ENCODE measurements at places on chromosomes 6 and 20.

- no peak for DNase-seq
These were observed 375.0 kb upstream of the SLC35B3 start for GRCh38 chr6:8810325-8810724.

DNA sequence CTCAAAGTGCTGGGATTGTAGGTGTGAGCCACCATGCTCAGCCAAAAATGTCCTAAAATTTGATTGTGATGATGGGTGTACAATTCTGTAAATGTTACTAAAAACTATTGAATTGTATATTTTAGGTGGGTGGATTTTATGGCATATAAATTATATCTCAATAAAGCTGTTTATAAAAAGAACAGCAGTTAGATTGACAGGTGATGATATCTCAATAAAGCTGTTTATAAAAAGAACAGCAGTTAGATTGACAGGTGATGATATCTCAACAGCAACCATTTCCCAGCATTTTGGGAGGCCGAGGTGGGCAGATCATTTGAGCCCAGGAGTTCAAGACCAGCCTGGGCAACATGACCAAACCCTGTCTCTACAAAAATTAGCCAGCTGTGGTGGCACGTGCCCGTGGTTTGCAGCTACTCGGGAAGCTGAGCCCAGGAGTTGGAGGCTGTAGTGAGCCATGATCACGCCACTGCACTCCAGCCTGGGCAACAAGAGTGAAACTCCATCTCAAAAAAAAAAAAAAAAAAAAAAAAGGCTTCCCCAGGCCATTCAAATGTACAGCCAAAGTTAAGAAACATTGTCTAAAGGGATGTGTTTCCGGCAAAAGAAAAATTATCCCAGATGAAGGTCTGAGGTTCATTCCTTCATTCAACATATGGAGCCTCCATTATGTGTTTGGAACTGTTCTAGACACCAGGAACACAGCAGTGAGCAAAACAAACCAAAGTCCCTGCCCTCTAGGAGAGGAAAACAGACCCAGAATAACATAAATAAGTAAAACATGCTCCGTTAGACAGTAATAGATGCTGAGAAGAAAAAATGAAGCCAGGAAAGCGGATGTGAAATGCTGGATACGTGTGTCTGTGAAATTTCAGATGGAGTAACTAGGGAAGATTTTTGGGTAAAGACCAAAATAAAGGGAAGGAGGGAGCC, 1.6 kb upstream of the RBCK1 start:
- DNase-seq, result no peak

GRCh38 chr20:37575884-37576283, 48.2 kb upstream of the BLCAP start:
- peak; percentile 26 for DNase-seq

DNA sequence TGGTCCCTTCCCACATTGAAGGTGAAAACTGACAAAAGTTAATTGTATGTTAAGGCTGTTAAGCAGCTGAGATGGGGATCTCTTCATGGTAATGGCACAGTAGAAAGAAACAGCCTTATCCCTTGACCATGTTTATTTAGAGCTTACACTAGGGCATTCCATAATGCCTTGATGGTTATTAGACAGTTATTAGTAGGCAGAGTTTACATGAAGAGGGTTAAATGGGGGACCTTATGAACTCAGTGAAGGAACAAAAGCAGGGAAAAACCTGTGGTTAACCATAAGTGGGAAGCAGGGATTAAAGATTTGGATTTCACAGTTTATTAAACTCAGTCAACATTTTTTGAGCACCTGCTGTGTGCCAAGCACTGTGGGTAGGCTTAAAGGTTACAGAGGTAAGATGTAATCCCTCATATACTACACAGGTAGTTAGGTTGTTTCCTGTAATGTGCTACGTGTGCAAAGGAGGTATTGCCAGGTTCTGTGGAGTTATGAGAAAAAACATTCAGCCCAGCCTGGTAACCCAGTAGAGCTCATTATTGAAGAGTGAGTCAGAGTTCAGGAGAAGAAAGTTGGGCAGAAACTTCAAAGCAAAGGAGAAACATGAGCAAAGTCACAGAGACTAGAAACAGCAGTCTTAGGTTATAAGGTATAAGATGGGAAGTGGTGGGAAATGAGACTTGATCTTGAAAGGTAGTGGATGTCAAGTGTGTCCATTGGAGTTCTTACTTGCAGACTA, 32.3 kb upstream of the GNRH2 start:
- DNase-seq, result no peak

DNA sequence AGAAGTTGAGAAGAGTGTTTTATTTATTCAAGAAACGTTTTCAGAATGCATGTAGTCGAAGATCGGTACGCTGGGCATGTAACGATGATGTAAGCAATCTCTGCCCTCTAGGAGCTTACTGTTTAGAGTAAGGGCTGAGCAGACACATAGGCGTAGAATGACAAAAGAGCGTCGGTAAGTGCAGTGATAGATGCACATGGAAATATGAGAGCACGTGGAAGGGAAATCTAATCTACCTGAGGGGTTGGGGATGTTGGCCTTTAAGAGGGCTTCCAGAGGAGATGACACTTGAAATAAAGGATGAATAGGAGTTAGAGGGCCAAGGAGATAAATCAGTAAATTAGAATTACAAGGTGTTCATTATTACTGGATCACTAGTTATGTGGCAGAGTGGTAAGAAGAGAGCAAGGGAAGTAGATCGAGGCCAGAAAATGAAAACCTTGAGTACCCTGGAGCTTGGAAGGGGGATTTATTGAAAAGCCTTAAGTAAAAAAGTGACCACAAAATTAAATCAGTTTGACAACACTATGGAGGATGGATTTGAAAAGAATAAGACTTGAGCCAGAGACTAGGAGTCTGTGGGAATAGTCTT, 782 bp downstream of the TRMT11 start:
- no peak for DNase-seq

GRCh38 chr20:36320261-36320897, 14.2 kb downstream of the DLGAP4 start:
- DNase-seq, result no peak

DNA sequence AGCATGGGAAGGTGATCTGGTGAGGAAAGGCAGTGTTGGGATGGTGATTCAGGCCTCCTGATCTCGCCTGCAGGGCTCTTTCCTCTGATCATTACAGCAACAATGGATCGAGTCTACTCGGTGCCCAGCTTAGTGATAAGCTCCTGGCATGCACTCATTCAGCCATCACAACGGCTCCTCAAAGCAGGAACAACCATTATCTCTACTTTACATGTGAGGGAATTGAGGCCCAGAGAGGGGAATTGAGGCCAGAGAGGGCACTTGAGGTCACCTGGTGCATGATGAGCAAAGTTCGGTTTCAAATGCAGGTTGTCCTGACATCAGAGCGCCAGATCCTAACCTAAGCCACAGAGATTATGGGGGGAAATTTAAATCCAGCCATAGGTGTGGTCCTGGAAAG, 42.0 kb upstream of the BPIFA2 start:
- DNase-seq, result no peak

- DNase-seq, result no peak
These were observed 12.4 kb upstream of the ZSCAN9 start for GRCh38 chr6:28212510-28213212.

GRCh38 chr6:40413239-40413638, 173.9 kb downstream of the LRFN2 start:
- no peak for DNase-seq

DNA sequence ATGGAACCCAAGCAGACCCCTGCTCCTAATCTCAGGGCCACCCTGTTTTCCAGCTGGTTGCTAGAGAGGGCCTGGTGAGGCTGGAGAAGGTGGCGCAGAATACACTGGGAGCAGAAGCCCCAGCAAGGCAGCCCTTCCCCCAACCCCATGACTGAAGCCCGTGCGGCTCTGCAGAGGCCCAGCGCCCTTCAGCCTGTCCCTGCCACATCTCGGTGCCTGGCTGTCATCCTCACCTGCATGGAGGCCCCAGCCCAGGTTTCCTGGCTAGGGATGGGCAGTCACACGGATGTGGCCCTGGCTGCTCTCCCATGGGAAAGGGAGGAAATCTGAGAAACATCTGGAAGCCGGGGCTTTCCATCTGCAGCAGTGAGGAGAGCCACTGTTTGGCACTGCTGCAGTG, 26.1 kb upstream of the VSTM2L start:
- DNase-seq, result no peak

- DNase-seq, result peak; percentile 11
These were observed 9.9 kb downstream of the NRN1 start for GRCh38 chr6:5996714-5997419.

DNA sequence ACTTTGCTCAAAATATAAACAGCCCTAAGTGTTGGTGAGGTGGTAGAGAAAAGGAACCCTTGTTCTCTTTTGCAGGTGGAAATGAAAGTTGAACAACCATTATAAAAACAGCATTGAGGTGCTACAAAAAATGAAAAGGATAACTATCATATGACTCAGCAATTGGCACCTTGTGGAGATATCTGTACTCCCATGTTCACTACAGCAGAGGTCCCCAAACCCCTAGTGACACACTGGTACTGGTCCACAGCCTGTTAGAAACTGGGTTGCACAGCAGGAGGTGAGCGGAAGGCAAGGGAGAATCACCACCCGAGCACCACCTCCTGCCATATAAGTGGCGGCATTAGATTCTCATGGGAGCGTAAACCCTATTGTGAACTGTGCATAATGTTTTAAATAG, 267.4 kb upstream of the THEMIS start:
- DNase-seq, result no peak

GRCh38 chr20:51402201-51402600, 140.3 kb downstream of the NFATC2 start:
- DNase-seq, result no peak

- DNase-seq, result no peak
These were observed 115.9 kb downstream of the JPH2 start for GRCh38 chr20:44071057-44071456.

DNA sequence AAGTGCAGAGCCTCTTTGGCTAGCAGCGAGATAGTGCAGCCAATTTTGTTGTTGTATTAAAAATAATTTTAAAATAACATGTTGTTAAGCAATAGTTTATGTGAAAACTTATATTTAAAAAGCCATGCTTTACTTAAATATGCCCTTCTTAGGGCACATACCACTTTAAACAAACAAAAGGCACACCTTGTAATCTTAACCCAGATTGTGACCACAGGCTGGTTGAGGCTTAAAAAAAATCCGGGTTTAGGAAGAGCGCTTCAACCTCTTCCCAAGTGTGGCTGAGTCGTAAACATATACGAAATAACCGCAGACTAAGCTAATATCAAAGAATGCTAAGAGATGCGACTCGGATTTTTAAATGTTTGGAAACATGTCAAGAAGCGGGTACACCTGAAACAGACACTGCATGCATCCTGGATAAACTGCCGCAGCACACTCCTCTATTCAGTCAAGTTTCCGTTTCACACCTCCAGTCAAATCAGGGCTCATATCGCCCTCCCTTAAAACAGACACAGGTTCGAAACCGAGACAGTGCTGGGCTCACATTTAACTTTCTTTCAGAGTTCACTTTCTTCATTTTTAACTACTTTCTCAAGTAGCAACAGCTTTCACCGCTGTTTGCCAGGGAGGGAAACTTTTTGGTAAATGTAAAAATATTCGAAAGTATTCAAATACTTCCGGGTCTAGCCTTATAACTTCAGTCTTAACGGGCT, 1.5 kb downstream of the DEK start:
- peak; percentile 24 for DNase-seq

DNA sequence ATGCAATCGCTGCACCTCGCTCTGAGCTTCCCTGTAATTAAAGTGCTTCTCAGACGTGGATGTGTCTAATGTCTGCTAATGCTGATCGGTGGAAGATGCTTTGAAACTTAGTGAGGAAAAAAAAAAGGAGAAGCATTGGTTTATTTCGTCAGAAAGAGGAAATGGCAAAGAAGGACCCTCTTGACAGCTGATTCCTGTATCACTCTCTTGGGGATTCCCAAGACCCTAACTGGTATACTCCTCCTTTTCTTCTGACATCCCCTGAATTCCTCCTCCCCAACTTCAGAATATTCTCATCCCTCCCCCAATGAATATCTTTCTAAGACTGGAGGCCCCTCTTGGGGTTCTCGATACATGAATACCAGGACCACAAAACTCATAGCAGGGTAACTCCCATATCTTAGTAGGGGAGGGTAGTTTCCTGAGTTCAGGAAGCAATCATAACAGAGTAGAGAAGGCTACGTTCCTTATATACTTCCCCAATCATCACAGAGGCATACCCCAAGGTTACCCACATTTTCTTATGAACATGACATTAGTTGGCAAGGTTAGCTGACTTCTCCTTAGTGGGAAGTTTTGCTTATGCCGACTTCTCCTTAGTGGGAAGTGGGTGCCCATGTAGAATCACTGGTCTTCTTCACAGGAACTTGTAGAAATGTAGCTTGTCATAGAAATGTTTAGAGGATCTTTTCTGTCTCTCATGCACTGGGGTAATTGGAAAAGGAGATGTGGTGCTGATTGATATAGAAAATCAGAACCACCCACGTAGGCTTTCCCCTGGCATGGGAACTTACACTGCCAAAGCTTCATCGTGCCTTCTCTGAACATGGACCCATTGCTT, 63.8 kb upstream of the ATXN1 start:
- DNase-seq, result no peak

GRCh38 chr6:89398762-89399525, 13.1 kb downstream of the RRAGD start:
- DNase-seq, result no peak

GRCh38 chr6:84441456-84441855, 214.0 kb upstream of the CEP162 start:
- no peak for DNase-seq

- no peak for DNase-seq
These were observed 4.9 kb downstream of the CHD6 start for GRCh38 chr20:41613321-41613720.

GRCh38 chr6:169164986-169165385, 88.7 kb downstream of the THBS2 start:
- no peak for DNase-seq

DNA sequence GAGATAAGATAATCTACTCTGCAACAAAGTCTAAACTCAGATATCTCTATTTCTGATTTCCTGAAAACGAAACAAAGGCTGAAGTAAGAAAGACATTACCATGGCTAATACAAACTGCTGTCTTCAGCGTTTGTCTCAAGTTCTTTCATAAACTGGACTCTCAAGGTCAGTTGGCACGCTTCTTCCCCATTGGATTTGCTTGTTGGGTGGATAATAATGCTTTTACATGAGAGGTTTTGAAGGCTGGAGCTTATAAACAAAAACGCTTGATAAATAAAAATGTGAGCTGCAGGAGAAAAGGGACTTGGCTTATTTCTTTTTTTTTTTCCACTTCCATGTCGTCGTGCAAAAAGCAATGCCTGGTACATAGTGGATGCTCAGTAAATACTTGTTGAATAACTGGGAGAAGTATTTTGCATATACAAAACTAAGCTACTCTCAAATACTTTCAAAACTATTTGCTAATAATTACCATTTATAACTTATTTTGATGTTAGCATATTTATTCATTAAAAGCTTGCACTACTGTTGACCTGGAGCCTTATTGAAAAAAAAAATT, 65.7 kb upstream of the EEF1A1 start:
- DNase-seq, result no peak

Data from naive B cell (primary cell).